AG08395 (cell line): ENCODE measurements at places on chromosomes 7 and 10.

GRCh38 chr7:119988401-119988800, 284.6 kb upstream of the KCND2 start:
- DNase-seq, result no peak

- no peak for DNase-seq
Measured at GRCh38 chr7:20129920-20130319, 87.3 kb downstream of the MACC1 start.

DNA sequence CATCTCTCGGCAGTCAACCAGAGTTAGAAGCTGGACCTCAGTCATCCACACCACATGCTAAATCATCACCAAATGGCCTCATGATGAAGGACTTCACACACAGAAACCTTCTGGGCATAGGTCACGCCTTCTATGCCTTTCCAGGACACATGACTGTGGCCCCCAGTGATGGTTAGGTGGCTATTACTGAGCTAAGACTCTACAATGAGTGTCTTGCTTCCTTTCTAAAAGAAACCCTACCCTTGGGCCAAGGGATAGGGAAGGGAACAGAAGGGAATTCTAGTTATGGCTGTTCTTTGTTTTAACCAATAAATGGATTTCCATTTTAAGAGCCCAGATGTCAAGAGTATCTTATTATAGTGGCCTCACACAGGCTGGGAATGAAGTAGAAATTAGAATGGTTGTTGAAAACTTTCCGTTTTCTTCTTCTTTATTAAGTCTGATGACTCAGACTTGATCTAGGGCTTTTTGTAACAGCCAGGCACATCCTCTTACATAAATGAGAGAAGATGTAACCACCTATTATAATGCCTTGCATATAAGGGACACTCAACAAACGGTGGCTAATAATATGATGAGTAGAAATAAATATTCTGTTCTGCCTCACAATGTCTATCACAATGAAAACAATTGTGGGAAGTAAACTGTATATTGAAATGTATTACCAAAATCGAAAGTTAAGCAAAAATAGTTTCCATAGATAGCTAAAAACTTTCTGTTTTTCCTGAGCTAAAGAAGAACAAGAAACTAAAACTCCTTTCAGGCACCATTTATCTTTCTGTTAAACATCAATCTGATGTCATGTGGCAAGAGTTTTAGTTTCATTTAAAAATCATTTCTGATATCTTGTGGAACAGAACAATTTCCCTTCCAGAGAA, 62.5 kb upstream of the TOMM7 start:
- peak; percentile 37 for DNase-seq

DNA sequence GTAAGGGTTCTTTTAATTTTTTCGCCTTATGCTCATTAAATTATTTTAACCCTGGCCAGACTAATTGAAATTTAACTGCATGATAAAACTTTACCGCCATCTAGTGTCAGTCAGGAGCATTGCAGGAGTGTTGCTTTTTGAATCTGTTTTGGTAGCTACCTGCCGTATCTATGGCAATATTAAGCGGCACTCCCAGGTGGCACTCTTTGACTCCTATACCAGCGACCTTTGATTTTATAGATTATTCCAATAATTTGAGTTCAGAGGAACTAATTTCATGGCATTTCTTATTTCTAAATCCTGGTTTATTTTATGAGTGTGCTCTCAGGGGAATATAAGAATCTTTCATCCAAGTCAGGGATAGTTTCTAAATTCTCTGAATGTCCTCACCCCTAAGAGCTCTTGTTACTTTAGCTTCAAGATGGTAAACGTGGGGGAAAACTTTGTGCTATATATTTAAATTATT, 198.9 kb downstream of the REEP3 start:
- no peak for DNase-seq

GRCh38 chr7:148962823-148963582, 65.3 kb downstream of the PDIA4 start:
- DNase-seq, result peak; percentile 68

- no peak for DNase-seq
Measured at GRCh38 chr10:101182936-101183335, 46.3 kb downstream of the LBX1 start.

DNA sequence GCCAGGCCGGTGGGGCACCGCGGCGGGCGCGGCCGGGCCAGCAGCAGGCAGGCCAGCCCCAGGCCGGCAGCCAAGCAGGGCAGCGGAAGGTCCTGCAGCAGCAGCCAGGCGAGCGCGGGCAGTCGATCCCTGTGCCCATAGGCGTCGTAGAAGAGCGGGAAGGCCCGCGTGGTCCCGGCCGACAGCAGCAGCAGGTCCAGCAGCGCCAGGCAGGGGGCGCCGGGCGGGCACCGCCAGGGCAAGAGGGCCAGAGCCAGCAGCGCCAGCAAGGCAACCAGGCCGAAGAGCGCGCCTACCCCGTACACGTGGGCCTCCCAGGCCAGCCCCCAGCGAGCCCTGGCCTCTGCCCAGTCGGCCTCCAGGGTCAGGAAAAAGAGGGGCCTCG, 8.4 kb upstream of the RBM28 start:
- DNase-seq, result no peak

DNA sequence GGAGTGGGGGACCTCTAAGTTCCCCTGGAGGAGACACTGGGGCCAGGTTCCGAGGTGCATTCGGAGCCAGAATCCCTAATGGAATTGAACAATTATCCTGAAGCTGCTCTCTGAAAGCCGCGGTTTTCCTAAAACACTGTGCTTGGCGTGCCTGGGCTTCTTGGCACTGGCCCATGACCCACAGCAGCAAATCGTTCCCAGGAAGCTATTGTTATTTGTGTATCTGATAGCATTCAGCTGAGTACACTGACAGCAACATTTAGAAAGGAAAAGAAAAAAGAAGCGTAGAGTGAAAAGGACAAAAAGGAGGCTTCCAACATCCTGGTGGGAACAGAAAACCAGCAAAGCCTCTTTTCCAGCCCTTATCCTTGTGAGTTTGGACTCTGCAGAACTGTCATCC, 339.8 kb downstream of the FRMD4A start:
- peak; percentile 62 for DNase-seq

- no peak for DNase-seq
Measured at GRCh38 chr7:91898240-91898992, 17.9 kb upstream of the MTERF1 start.

DNA sequence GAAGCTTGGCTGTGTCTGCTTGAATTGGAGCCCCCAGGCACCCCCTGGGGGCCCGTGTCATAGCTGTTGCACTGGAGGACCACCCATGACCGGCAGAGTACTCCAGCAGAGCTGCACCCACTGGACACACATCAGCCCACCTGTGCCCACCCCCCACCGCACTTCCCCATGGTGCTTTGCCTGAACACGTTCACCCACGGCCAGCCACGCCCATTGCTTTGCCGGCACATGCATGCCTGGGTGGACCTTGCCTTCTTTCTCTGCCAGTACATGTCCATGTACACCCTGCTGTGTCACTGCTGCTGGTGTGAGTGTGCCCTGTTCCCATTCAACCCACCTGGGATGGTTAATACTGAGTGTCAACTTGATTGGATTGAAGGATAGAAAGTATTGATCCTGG, 88.7 kb downstream of the SAMD9 start:
- no peak for DNase-seq

DNA sequence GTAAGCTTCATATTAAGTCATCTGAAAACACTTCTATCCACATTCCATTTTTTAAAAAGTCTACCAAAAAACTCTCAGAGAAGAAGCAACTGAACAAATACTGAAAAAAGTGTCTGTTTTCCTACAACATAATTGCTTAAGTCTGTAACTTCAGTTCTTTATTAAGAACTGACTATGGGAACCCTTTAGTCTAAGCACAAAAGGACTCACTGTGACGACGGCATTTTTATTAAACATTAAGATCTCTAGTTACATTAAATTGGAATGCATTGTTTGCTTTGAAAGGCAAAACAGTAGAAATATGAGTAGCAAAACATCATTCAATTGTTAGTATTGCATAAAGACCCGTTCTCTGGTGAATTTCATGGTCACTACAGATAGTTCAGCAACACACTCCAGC, 5.8 kb upstream of the FAM3C start:
- peak; percentile 28 for DNase-seq
